SK-N-SH (cell line): ENCODE measurements at places on chromosomes 2 and 18. TPM values are rescaled to one million over a fixed set of nuclear protein-coding genes. Genes with fewer than 3 reads are reported as not detected.
A peak's percentile ranks its signal among the peaks of the same experiment; 100 is the strongest.

DNA sequence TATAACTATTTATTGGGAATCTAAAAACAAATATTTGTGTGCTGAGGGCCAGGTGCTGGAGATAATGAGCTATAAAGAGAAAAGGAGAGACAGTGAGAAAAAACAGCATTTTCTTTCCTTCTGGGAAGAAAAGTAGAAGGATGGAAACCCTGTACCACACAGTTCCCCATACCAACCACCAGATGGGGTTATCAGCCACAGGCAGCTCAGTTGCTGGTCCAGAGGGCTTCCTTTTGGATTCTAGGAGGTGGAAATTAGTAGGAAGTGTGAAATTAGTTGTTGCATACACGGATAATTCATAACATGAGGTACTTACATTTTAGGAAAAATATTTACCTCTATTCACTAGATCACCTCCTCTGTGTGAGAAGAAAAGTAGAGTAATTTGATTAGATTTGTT, 237.0 kb upstream of the FOSL2 start:
- DNase-seq, result peak; percentile 44

DNA sequence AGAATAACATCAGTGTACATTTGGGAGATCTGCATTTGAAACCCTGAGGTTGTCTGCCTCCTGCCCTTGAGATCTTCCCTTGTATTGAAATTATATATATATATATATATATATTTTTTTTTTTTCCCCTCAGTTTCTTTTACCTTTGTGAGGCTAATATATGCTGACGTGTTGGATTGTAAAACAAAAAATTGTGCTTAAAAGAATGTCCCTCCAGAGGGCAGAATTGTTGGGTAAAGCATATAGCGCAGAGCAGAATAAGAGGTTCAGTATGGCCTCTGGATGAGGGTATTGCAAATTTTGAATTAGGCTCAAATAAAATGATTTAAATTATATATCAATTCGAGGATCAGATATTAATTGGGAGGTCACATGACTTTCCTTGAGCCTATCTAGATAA, 12.4 kb downstream of the NABP1 start:
- no peak for DNase-seq

- DNase-seq, result no peak
Observed at GRCh38 chr2:237485304-237485703, 1.7 kb upstream of the MLPH start.

DNA sequence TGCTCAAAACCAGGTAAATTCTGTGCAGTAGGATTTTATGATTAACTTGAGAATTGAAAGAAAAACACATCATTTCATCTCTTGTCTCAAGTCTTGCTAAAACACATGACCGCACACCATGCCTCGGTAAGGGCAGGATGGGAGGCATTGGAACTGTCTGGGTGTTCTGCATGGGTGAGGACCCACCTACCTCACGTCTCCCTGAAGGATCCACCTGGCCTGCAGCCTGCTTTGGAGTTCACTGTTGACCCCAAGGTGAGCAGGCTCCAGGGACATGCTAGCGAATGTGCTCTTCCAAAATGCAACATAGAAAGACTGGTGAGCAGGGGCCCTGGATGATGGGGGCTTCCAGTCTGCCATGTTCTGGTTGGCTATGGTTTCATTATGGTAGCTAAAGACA, 131.5 kb downstream of the NCK2 start:
- DNase-seq, result no peak

The EPC2 gene
- 8.8 and 13.4 TPM in 2 replicates for polyA plus RNA-seq

- DNase-seq, result no peak
Observed at GRCh38 chr18:68085251-68085650, 568.7 kb upstream of the DSEL start.

DNA sequence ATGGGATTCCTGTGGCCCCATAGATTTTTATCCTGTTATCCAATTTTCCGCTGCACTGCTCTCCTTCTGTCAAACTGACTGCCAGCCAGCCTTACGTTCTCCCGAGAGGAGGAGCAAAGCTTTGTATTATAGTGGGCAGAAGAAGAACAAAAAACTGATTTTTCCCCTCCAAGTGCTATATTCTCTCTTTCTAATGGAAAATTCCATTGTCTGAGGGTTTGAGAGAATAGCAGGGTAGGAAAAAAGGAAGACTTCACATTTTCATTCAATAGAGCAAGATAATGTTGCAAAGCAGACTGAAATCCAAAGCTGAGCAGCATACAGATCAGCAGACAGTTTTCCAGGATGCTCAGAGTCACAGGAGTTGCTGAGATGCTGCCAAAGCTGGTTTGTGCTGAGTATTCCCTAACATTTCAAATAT, 238.0 kb downstream of the UBE2E3 start:
- no peak for DNase-seq
